ENCODE measurements at places on chromosomes 4 and X.

- no peak for DNase-seq
Measured at GRCh38 chr4:188452097-188452496, 312.9 kb downstream of the TRIML1 start.

- no peak for DNase-seq
Measured at GRCh38 chr4:128716338-128716737, 93.2 kb upstream of the JADE1 start.

DNA sequence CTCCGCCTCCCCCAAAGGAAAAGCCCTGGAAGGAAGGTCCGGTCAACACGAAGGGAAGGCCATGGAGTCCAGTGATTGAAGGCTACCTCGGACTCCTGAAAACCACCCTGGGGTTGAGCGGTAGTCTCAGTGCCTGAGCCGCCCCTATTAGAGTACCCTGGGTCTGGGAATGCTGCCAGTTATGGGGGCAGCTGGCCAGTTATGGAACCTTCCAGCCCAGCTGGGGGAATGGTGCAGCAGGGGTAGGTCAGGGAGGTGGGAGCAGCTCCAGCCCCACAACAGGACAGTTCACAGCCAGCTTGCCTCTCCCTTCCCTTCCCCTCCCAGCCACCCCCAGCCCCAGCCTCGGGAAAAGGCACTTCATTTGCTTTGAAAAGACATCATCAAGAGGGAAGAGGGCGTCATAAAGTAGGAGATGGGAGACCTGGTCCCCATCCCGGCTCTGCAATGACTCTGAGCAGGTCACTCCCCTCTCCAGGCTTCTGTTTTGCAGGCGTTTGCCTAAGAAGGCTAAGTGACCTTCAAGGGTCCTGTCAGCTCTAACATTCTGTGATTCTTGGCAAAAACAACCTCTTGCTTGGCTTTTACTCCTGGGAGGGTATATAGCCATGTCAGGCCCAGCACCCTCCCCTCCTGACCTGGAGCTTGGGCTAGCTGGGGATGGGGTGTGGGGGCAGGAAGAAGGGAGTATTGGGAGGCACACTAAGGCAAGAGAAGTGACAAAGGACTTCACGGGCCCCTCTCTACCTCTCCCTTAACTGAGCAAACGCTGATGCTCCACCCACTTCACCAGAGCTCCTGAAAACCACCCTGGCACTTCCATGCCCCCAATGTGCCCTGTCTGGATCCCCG is 8.0 kb downstream of the APLN start:
- DNase-seq: no peak

GRCh38 chr4:184392748-184393559 is 81.4 kb downstream of the IRF2 start:
- no peak for DNase-seq

DNA sequence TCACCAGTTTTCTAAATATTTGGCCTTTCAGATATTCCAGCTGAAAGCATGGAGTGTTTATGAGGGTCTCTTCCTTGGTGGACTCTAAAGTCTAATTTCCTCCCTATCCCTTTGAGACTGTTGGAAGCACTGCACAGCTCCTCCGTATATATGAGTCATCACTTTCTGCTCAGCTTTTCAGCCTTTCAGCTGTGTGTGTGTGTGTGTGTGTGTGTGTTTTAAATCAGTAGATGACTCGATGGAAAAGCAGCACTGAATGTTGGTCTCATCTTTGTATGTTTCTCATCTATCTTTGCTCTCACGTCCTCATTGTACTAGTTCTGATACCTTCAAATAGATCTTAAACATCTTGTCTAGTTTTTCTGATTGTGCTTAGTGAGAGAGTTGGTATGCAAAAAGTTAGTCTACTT is 81.6 kb downstream of the ZFX start:
- DNase-seq: no peak

DNA sequence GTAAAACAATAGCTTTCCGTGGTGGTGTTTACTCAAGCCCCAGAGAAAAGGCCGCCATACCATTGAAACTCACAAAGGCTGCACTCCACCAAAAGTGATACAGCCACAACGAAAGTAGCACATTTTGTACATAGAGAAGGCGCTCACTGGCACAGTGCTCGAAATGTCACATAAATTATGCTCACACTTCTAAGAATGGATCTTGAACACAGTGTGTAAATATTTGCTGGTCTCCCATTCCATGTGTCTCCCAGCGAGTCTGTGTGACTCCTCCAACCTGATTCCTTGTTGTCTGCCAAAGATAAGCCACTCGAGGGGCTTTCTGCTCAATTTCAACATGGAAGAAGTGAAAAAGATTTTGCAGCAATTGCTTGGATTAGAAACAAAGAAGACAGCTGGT is 234.0 kb upstream of the VCX3A start:
- DNase-seq: no peak

- no peak for DNase-seq
Measured at GRCh38 chr4:65450899-65451298, 219.4 kb downstream of the EPHA5 start.

Data from stimulated activated CD8-positive, alpha-beta memory T cell treated with anti-CD3 and anti-CD28 coated beads, Interleukin-4, amount 100 ng/mL, for 4 hours (primary cell).